COR-L47 (cell line): ENCODE measurements at places on chromosomes 16 and 17.

DNA sequence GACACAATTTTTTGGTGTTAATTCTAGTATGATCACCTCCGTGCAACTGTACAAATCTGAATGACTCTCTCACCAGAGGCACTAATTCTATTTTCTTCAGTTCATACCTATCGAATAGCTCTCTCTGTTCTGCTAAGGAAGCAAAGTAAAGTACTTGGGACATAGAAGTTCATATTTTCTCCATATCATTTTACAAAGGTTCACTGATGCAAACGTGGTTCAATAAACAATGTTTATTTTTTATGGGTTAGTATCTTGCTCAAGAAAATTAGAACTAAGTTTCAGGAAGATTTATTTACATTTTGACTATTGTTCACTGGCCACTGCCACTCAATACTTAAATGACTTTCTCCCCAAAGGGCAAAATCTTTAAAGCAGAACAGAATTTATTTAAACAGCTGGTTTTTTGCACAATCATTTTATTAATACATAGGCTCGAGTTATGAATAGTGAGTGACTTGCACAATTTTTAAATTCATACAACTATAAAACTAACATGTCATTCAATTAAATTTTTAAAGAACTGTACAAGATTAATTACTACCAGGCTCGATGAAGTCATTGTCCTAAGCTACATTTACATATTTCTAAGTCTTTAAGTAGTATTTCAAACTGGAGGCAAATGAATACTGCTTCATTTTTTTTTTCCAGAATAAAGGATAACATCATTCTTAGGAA, 255.8 kb downstream of the C16orf95 start:
- DNase-seq, result no peak

DNA sequence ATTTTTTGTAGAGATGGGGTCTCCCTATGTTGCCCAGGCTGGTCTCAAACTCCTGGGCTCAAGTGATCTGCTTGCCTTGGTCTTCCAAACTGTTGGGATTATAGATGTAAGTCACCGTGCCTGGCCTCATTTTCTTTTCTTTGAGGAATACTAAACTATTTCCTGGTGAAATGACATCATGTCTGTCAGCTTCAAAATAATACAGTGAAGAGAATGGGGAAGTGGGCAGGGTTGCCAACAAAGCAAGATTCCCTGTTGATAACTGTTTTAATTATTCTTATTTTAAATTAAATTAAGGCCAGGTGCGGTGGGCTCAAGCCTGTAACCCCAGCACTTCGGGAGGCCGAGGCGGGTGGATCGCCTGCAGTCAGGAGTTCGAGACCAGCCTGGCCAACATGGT, 21.1 kb downstream of the PIPOX start:
- no peak for DNase-seq

- DNase-seq, result no peak
These were observed 4.4 kb upstream of the KRT37 start for GRCh38 chr17:41428591-41429291.

DNA sequence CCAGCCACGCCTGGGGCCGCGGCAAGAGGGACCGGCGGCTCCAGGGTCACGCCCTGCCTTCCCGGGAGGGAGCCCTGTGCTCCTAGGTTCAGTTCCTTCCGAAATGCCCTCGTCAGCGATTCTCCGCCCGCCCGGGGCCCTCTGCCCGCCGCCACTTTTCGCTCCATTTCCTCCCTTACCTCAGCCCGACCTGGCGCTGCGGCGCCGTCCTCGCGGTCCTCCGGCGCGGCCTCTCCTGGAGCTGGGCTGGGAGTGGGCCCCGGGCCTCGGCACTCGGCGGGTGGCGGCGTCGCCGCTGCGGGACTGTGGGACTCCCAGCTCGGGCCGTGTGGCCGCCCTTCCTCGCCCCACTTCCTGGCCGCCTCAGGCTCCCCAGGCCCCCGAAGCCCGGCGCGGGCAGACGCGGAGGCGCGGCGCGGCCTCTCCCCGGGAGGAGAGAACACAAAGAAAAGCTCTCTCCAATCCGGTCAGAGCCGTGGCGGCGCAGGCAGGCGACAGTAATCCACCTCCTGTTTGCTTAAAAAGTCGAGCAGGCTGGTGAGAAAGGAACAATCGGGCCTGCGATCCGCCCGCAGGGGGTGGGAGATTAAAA, 1.6 kb downstream of the BAHCC1 start:
- peak; percentile 71 for DNase-seq

DNA sequence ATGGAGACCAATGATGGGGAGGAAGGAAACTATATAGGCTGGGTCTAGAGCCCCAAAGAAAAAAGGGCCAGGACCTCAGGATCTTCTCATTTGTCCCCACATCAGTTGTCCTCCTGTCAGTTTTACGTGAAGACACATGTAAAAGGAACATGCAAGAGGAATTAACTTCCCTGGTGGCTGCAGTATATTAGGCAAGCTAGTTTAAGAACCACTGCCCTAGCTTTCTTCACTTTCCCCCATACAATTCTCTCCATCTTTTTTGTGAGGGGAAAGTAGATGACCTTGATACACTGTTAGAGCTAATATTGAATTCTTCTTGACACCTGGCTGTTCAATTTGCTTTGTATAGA, 2.3 kb downstream of the MAP3K3 start:
- no peak for DNase-seq

DNA sequence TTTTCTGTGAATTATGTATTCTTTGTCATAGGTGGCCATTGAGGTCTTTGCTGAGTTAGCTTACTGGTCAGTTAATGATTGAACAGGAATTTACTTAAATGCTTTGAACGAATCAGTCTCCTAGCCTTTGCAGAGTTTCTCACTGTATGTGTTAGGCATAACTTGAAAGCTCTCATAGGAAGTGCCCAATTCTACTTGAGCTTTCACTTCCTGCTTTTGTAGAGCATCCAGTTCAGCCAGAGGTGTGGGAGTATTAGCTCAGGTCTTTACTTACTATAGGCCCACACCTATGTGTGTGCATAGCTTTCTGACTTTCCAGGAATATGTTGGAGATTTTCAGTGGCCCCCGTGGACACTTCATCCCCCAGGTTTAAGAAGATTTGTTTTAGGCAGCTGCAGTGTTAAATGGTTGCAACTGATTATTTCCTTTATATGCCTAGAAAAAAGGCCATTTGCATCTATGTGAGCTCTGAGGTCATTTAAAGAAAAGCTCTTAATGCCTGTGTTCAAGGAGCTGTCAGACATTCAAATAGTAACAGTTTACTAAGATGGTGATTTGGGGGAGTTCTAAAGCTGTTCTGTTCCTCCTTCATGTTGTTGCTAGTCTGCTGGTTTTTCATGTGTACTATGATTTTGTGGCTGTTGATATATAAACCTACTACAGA, 62.3 kb downstream of the PHKB start:
- DNase-seq, result no peak

- DNase-seq, result no peak
These were observed 183.8 kb downstream of the GSG1L start for GRCh38 chr16:27879601-27880247.

DNA sequence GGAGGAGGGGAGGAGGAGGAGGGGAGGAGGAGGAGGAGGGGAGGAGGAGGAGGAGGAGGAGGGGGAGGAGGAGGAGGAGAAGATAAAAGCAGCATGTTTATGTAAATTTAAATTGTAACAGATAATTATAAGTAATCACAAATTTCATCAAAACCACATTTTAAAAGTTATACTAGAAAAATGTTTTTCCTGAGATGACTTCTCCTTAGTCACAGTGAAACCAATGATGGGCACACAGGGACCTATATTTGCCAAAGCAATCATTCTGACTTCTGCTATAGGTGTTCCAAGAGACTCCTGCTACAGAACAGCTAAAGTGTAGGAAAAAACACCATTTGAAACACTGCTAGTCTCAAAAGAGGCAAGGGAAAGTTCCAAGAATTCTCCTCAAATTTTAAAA, 66.4 kb downstream of the CEP95 start:
- DNase-seq, result no peak

DNA sequence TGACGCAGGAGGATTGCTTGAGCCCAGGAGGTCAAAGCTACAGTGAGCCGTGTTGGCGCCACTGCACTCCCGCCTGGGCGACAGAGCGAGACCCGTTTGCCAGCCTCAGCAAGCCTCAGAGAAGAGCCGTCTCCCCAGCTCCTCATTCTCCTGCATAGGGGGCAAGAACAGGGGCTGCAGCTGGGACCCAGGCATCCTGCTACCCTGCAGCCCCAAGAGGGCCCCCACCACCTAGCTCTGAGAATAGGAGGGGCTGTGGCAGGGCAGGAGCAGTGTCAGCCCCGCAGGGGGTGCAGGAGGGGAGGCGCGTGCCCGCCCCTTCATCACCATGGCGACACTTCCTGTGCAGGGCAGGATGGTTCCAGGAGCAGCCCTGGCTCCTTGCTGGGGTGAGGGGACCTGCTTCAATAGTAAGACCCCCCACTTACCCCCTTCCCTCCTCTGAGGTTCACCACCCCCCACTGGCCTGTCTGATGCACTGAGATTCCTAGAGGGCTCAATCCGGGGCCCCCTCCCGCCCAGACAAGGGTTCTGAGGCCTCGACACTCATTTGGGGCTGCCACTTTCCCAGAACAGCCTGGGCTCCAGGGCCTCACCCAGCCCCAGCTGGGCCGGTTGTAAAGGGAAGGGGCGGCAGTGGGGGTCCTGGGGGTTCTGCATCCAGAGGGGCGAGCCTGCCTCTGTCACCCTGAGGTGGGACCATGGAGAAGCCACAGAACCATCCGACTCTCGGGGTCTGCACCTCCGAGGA, 20.2 kb downstream of the VASN start:
- peak; percentile 47 for DNase-seq

GRCh38 chr17:81099888-81100287, 64.9 kb downstream of the BAIAP2 start:
- no peak for DNase-seq

- DNase-seq, result no peak
These were observed at the start of gene PPP1R27 for GRCh38 chr17:81834831-81835267. PPP1R27 (minus strand) TSS chr17:81835050; CDS start chr17:81834953, 97 bp downstream.

DNA sequence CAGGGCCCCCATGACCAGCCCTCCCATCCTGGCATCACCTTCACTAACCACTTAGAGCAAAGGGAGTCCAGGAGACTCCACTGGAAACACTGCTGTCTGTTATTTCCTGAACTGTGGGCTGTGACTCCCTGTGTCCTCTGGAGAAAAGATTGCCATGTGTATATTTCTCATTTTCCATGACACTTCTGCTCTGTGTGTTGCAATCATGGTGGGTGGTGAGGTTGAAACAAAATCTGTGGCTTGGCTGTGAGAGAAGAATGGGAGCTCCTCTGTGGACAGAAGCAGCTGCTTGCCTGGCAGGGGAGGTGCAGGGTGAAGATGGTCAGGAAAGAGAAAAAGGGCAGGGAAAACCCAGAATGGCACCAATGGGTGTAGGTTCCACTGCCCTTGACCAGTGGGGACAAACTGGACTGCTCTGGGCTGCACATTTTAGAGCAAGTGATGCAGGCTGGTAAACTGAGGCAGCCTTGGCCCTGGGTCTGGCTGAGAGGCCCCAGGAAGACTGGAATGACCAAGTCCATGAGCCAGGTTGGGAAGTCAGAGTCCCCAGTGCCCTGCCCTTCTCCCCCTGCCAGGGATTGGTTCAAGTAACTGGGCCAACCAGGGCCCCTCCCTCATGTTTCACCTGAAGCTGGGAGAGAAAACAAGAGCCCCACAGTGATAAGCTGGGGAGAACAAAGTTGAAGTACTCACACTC, 314.3 kb downstream of the C16orf95 start:
- no peak for DNase-seq

DNA sequence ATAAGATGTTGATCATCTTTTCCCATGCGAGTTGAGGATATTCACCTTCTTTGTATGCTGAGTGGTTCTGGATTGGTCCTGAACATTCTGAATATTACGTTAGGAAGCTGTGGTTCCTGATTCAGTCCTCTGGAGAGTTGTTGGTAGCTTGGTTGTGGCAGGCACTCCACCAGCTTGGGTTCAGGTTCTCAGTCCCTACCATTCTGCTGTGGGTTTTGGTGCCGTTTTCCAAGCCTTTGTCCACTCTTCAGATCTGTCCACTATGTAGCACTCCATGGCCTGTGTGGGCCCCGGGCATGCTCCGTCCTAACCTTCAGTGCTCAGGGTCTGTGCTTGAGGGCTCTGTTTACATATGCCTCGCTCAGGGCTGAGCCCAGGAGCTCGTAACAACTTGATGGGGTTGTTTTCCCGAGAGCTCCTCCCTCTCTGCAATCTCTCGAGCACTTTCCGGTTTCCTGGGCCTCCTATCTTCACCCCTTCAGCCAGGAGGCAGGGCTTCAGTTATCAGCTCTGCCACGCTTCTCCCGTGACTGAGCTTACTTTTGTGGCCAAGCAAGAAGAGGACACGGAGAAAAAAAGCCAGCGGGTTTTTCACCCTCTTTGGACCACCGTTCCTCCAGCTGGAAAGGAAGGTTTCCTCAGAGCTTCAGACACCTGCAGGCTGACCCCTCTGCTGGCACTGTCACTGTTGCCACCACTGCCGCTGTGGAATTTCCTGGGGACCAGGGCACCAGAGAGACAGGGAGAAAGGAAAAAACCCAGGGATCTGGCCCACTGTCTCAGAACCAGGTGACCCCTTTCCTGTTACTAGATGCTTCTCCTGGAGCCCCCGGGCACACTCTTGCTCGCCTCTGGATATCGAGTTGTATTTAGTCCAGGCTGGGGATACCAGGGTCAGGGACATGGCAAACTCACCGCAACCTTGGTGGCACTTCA, 19.6 kb downstream of the KIAA0513 start:
- no peak for DNase-seq

GRCh38 chr16:10941127-10941933, 938 bp downstream of the DEXI start:
- DNase-seq, result no peak

DNA sequence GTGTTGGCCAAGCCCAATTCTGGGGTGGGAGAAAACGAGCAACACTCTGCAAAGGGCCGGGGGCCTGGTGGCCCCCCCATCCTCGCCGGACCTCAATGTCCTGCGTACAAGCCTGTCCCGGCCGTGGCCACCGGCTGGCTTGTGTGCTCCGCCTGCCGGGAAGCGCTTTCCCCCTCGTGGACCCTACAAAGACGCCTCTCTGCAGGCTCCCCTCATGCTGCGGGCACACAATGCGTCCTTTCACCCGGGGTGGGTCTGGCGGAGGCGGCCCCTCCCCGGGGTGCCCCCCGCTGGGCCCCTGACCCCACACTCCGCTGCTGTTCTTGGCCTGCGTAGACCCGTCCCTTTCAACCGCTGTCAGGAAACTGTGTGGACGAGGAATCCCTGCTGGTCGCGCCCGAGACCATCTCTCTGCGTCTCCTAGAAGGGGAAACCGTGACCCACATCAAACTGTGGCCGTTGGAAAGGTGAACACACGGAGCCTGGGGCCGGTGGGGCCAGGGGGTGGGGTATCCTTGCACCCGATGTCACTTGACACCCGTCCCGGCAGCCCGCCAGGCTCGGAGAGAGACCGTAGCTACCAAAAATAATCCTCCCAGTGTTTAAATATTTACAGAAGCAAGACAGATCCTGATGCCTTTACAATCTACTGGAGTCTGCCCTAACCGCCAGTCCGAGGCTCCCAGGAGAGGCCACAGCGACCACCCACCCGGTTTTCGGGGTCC, 43.6 kb downstream of the TBC1D16 start:
- DNase-seq, result no peak

GRCh38 chr16:70685061-70685937, 554 bp downstream of the MTSS2 start:
- DNase-seq, result no peak
